ENCODE measurements at places on chromosomes 3 and 15.

DNA sequence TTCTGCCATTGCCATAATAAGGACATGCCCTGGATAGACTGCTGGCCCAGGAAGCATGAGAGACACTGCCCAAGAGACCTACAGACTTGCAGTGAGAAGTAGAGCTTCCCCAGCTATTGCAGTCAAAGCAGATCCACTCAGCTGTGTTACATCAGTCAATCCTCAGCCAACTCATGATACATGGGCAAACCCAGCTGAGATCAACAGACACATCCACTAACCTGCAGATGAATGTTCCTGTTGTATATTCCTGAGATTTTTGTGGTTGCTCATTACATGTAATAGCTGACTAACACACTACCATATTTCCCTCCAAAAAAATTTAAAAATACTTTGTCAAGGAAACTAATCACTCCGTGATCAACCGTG is 68.6 kb downstream of the DCLK3 start:
- no peak for DNase-seq

DNA sequence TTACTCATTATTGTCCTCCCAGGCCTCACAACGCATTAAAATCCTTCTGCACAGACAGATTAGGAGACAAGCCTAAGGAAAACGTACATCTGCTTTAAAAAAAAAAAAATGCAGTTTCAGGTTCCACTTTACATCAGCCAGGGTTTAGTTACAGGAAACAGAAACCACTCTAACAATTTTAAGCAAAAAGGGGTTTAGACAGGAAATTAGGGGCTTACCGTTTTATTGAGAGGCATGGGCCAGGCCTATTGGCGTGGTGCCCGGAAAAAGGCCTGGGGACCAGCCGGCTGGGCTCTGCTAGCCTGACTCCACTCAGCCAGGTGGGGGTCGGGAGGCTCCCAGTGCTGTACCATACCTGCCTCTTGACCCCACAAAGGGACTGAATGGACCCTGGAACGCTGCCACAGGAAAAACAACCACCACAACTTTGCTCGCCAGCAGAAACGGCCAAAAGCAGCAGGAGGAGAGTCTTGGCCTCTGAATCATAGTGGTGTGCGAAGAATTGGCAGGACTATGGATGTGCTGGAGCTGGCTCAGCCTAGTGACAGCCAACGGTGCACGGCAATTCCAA is 124.3 kb downstream of the CHSY1 start:
- no peak for DNase-seq

GRCh38 chr15:72472992-72473610 is 1.0 kb upstream of the ARIH1 start:
- DNase-seq, result no peak

DNA sequence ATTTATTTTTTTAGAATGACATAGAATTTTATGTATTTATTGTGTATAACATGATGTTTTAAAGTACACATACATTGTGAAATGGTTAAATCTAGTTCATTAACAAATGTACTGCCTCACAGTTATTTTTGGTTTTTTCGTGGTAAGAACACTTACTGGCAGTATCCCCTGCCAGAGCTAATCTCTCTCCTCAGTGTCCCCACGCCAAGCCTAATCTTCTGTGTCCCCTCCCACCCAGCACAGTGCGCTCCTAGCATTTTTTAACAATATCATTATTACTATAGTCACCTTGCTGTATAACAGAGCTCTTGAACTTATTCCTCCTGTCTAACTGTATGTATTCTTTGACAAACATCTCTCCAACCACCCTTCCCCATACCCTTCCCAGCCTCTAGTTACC is 333.2 kb downstream of the GABRB3 start:
- DNase-seq, result no peak

- DNase-seq, result no peak
Observed at GRCh38 chr3:48402281-48402732, 27.6 kb downstream of the PLXNB1 start.

- no peak for DNase-seq
Observed at GRCh38 chr3:112531358-112531781, 30.4 kb downstream of the ATG3 start.

DNA sequence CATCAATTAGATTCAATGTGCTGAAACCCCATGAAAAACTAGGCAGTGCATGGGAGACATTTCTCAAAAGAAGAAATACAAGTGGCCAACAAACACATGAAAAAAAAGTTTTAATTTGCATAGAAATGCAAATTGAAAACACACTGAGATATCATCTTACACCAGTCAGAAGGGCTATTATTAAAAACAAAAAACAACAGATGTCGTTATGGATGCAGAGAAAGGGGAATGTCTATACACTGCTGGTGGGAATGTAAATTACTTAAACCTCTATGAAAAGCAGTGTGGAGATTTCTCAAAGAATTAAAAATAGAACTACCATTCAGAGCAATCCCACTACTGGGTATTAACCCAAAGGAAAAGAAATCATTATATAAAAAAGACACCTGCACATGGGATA is 98.7 kb downstream of the CCNL1 start:
- no peak for DNase-seq

DNA sequence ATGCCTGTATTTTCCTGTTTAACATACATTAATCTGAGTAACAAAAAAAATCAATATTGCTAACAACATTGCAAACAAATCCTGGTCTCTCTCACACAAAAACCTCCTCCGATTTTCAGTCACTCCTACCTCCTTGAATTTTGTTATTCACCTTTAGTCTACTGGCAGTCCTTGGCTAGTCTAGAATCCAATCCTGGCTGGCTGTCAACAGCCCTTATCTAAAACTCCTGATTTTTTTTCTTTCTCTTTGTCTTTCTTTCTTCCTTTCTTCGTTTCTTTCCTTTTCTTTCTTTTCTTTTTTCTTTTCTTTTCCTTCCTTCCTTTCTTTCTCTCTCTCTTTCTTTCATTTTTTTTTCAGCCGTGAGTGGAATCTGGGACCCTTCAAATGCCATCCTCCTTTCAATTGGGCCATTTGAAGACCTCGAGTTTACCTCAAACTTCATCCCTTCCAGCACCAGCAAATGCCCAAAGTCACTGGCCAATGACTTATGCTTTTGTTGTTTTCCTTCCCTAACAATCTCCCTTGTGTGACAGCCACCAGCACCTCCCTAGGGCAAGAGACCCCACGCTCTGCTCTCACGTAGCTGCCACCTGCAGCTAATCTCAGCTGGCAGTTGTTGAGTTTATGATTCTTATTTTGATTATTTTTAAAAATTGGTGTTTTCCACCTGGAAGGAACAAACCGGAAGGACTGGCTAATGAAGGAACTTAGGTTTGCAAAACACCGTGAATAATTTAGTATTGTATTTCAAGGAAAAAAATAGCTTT is 6.8 kb upstream of the ONECUT1 start:
- no peak for DNase-seq

DNA sequence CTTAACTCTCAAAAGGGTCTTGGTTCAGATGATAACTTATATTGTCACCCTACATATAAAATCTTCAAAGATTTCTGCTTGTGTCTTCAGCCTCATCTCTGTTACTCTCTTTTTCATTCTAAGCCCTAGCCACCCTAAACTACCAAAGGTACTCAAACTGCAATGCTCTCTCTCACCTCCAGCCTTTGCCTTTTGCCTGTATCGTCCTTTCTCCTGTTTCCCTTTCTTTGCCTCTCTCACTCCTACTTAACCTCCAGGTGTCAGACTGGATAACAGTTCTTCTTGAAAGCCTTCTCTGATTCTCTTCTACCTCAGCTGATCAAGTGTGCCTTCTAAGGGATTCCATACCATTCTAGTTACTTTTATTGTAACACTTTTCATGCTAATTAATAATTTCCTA is 149.8 kb downstream of the SERPINI1 start:
- no peak for DNase-seq

DNA sequence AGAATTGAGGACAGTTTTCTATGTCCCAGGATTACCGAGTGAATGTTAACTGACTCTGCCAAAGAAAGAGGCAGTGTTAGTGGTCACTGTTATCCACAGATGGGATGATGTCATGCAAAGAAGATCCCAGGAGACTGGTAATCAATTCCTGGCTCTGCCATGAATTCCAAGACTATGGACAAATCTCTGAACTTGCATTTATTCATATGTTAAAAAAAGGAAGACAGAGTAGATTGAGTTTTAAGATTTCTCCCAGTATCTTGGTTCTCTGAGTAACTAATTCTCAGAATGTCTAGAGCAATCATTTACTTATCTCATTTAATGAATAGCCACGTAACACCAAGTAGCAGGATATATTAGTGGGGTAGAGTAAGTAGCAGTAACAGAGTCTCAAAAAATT is 11.5 kb upstream of the MAP3K13 start:
- DNase-seq, result no peak

DNA sequence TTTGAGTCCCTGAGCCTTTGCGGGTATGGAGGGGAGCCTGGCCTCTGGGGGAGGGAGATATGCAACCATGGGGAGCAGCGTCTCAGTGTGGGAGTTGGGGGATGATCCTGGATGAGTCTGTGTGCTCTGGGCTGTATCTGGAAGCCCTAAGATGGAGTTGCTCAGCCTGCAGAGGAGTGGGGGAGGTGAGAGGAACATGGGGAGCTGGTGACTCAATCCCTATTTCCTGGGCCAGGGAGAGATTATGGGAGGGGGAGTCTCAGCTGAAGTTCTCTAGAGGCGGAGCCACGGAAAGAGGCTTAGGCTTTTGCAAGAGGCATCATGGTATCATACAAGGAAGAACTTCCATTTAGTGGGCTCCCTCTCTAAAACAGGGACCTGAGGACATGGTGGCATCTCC is 59.5 kb upstream of the TMEM115 start:
- no peak for DNase-seq

DNA sequence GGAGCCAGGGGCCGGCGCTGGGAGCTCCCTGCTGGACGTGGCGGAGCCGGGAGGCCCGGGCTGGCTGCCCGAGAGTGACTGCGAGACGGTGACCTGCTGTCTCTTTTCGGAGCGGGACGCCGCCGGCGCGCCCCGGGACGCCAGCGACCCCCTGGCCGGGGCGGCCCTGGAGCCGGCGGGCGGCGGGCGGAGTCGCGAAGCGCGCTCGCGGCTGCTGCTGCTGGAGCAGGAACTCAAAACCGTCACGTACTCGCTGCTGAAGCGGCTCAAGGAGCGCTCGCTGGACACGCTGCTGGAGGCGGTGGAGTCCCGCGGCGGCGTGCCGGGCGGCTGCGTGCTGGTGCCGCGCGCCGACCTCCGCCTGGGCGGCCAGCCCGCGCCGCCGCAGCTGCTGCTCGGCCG is 1.5 kb downstream of the SMAD6 start:
- no peak for DNase-seq

DNA sequence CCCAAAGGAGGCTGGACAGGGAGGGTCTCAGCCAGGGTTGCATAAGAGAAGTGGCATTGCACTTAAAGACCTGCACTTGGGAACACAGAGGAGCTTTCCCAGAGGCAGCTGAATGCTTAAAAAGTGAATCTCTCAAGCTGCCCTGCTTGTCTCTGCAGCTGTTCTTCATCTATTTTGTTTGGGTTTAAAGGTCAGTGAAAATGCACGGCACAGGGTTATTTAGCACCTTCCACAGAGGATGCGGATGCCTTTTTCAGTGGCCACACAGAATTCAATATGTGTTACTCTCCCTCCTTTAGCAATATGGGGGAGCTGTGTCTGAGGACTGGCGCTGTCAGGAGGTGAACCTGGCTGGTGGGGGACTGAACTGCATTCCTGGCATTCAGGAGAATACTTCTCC is 22.7 kb upstream of the CTNNB1 start:
- DNase-seq, result no peak

DNA sequence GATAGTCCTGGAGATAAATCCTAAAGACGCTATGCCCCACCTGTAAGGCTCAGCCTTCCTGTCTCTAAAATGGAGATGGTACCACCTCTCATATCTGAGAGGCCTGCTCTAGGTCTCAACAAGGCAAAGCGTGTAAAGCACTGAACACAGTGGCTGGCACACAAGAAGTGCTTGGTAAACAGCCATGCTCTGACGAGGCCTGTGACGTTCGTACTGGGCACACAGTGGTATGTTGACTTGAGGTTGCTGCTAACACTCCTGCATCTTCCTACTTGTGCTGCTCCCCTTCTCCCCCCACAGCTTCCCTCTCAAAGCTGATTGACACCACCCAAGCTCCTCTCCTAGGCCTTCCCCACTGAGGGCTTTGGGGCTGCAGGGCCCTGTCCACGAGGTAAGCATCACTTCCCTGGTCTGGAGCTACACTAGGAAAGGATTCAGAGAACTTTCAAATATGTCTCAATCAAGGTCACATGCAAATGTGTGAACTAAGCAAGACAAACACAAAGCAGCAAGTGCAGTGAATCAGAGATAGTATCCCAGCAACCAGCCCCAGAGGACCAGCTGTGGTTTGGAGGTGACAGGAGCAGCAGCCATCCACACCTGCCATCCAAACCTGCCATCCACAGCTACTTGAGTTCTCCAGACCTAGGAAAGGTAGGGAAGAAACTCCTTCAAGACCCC is 177.5 kb downstream of the STT3B start:
- no peak for DNase-seq

DNA sequence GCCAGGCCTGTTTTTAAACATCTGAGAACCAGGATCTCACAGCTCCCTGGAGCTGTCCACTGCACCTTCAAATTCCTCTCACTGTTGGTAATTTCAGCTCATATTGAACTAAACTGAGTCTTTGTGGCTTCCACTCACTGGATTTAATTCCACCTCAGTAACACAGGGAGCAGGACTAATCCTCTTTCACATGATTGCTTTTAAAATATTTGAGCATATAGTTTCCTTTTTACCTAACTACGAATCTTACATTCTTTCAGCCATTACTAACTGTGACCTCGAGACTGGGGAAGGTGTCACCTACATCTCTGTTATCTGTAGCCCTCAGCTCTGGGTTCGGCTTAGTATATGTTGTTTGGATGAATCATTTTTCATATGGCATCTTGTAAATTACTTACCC is 194.3 kb upstream of the C2CD4B start:
- no peak for DNase-seq

DNA sequence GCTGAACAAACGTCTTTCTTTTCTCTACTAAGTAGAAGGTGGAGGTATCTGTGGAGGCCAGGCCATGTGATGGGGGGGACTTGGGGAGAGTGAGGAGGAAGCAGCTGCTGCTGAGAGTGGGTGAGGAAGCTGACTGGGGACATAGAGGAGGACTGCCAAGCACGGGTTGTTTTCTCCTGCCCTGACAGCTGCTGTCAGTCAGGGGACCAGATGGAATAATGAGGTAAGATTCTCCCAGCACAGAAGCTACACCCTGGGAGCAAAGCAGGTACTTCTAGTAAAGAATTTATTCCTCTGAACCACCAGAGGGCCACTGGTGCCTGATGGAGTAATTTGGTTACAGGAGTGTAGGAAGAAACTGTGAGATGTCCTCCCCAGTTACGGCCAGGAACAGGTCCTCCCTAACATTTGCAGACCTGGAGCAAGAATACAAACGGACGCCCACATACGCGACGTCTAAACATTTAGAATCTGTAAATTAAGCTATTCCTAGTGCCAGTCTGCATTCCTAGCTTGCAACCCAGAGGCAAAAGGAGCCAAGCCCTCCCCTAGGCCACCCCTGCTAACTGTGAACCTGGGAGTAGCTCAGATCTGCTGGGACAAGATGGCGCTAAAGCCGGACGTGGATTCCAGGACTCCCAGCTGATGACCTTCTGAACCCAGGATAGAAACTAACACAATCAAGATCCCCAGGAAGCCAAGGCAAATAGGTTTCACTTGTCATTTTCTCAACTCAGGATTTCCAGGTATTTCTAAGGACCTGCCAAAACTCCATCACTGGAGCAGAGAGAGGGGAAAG is 14.8 kb downstream of the CRYGS start:
- no peak for DNase-seq

- no peak for DNase-seq
Observed at GRCh38 chr3:27174530-27174929, 194.7 kb downstream of the NEK10 start.

- DNase-seq, result no peak
Observed at GRCh38 chr3:136626493-136626892, 125.7 kb downstream of the STAG1 start.

All from activated CD4-positive, alpha-beta T cell treated with anti-CD3 and anti-CD28 coated beads, Interleukin-2, amount 50 U/mL, for 4 hours (primary cell).